ENCODE measurements at places on chromosomes 16 and 17.
A peak's percentile ranks its signal among the peaks of the same experiment; 100 is the strongest.

- no peak for DNase-seq
Observed at GRCh38 chr17:17264430-17264829, 16.6 kb downstream of the COPS3 start.

GRCh38 chr17:75521951-75522727 is 3.4 kb upstream of the LLGL2 start:
- DNase-seq: no peak

DNA sequence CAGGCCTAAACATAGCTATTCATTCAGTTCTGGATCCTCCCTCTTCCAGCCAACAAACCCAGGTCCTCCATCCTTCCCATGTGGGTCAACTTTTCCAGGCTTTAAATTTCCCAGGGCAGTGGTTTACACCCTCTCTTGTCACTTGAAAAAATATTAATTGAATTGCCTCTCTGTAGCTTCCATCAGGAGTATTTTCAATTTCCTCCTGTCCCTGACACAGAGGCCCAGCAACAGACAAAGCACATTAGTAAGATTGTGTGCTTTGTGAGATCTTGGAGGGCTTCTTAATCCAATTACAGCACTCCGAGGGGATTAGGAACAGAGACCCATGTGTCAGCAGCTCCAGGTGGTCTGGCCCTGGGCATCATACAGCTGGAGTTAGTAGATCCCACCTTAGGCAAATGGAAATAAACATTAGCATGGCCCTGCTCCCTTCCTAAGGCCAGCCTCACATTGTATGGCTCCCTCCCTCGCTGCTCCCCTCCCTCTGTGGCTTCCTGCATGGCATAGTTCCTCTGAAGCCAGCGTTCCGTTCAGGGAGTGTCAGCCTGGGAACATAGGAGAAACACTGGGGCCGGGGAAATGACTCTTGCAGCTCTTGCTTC is 132.7 kb upstream of the HSBP1 start:
- DNase-seq: no peak

DNA sequence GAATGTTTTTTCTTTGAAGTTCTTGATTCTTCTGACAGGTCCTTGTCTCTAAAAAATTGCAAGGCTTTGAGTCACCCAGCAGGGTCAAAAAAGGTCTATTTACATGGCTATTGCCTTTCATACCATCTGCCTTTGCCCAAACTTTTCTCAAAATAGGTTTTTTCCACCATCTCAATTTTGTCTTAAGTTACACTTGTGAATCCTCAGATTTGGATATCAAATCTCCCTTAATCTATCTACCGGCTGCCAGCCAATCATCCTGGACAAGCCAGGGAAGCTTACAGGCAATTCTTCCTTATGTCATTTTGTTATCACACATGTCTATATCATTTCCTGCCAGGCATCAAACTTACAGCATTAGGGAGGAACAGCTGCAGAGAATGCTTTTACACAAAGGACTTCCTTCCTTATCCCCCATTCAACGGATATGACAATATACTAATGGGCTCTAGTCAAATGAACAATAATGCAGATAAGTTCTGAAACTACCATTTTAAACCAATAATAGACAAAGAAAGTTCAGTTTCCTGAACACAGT is 104.1 kb upstream of the CORO6 start:
- no peak for DNase-seq

DNA sequence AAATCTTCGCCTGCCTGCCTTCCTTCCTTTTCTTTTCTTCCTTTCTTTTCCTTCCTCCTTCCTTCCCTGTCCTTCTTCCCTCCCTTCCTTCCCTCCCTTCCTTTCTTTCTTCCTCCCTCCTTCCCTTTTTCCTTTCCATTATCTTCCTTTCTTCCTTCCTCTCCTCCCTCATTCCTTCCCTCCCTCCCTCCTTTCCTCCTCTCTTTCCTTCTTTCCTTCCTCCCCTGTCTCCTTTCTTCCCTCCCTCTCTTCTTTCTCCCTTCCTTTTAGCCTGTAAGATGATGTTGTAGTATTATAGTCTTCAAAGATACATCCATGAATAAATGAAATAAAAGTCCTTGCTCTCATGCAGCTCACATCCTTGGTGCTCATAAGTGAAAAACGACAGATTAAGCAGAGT is 539.3 kb downstream of the RBFOX1 start:
- no peak for DNase-seq

GRCh38 chr16:78106686-78107085 is 7.2 kb downstream of the WWOX start:
- DNase-seq: no peak

- no peak for DNase-seq
Observed at GRCh38 chr16:77951788-77952187, 70.6 kb upstream of the CLEC3A start.

DNA sequence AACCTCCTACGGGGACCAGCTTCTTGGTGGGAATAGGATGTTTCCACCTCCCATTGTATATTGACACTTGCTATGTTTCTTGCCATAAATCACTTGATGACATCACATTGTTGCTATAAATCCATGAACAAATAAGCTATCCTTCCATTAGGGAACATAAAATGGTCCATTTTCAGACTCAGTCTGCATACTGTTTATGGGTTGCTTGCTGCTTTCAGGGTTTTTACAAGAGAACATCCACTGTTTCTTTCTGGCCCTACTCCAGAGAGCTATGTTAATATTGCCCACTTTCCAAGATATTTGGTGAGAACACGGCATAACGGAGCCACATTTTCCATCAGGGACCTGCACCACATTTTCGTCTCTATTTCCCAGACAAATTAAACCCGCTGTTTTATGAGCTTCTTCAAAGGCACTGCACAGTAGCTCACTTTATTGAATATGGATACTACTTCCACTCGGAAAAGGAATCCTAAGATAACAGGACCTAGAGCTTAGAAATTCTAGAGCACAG is 800.2 kb downstream of the KCNJ2 start:
- DNase-seq: no peak

- DNase-seq: no peak
Observed at GRCh38 chr16:31436221-31437045, 6.2 kb downstream of the ZNF843 start.

GRCh38 chr17:60371818-60372510 is 20.0 kb downstream of the USP32 start:
- no peak for DNase-seq

DNA sequence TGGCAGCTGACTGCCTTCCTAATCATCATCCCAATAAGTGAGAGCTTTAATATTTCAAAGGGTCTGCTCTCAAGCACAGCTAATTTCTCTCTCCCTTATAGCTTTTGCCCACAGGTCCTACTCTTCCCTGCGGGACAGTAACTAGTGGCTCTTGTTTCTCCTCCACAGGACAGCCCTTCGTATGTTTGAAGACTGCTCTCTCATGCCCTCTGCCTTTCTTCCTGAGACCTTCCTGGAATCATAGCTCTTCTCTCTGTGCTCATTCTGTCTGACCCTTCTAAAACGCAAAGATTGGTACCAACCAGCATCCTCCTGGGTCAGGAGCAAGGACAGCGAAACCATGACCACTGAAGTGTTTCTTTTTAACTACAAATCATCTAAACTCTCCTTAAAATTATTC is 168.9 kb downstream of the GRIN2A start:
- DNase-seq: no peak

DNA sequence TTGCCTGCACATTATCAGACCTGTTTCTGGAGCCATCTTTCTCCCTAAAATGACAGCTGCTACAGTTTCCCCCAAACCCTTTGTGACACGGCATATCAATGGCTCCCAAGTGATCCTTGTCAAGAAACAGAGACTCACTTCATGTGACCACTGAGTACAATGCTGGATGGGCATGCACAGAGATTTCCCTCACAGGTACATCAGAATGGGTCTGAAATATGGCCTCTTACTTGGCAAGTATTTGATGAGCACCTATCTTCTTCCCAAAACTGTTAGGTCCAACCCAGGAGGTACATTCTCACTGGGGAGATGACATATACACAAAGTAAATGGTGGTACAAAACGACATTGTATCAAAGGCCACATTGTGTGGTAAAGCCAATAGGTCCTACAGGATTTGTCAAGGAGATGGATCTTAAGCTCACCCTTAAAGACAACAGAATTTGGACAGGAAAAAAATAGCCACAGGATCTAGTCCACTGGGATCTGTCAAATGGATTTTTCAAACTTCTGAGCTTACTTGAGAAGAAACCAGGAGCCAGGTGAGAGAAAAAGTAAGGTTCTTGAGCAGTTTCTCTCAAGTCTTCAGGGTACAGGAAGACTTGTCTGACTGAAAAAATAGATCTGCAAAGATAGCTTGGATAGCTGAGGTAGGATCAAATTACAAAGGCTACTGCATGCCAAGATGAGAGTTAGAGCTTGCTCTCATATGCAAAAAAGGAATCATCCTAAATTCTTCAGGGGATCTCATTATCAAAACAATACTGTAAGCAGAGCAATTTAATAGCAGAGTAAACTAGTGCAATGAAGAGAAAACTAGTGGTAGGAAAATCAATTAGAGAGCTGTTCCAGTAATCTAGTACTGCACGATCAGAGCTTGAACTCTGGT is 28.8 kb downstream of the RNF43 start:
- DNase-seq: no peak

DNA sequence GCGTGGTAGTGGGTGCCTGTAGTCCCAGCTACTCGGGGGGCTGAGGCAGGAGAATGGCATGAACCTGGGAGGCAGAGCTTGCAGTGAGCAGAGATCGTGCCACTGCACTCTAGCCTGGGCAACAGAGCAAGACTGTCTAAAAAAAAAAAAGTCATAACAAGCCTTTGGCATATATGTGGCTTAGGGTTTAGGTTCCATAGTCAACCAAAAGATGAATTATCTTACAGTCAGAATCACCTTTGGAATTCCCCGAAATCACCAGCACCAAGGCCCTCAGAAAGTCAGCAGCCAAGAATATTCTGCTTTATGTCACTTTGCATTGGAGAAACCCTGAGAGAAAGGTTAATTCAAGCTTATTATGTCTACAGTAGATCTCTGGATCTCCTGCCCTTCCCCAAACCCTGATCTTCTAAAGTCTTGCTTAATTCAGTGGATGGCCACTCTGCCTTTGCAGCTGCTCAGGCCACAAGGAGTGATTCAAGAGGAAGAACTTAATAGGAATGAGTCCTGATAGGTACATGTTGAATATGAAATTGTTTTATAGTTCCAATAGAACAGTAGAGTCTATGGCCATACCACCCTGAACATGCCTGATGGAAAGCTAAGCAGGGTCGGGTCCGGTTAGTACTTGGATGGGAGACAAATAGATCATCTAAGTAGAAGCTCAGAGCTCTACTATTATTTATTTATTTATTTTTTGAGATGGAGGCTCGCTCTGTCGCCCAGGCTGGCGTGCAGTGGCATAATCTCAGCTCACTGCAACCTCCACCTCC is 196.0 kb upstream of the CACNG5 start:
- DNase-seq: no peak

- DNase-seq: peak; percentile 15
Observed at GRCh38 chr17:17628388-17629008, 37.0 kb upstream of the PEMT start.

DNA sequence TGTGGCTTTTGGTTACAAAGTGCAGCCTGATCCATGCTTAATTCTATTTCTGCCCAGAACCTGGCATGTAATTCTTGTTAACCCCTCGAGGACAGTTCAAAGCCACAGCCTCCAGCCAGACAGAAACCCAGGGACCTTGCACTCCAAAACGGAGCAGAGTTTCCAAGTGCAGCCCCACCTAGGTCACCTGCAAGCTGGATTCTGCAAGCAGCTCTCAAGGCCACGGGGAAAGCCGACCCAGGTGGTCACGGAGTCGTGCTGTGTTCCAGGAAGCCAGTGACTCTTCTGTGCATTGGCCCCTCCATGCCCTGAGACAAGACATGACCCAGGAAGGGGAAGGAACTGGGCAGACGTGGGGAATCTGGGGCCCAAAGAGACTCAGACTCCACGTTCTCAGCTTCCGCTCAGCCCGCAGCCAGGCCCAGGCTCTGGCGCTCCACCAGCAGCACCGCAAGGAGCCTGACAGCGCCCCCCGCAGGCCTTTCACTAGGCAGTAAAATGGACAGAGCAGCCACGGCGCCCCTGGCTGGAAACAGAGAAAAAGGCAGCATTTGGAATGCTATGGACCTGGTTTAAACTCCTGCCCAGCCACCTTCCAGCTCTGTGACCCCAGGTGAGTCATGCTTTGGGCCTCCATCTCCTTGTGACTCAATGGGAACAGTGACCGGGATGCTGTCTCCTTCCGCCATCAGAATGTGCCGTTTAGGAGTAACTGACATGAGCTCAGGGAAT is 27.3 kb upstream of the GSG1L start:
- DNase-seq: no peak

DNA sequence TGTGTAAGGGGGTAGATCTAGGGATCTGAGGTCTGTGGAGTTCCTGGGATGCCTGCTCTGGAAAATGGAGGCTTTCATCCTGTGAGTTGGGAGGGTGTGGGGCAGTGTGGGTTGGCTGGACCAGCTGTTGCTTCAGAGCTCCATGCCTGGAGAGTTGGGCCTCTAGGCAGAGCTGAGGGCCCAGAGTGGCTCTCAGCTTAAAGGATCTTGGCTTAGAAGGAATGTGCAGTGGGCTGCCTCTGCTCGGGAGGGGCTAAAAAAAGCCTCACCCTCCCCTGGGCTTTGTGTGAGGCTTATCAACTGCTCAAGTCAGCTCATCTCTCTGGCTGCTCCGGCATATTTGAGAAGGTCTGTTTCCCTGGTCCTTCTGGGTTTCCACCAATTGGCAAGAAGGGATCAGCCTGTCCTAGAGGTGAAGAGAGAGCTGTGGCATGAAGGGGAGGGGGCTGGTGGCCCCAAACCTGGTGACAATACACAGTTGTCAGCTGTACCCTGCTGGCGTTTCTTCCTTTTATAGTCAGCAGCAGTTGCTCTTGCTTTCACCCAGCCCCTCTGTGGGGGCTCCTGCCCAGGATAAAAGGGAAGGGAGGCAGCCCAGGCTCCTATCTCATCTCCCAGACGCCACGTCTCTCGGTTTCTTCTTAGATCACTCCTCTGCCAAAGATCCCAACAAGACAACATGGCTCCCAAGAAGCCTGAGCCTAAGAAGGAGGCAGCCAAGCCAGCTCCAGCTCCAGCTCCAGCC is at the start of gene MYL4:
MYL4 (plus strand) TSS at position 605 of the 745 bp plus-strand sequence; CDS start at position 680, 75 bp downstream.
- DNase-seq: no peak
